ENCODE measurements at places on chromosomes 4 and X.

- DNase-seq = no peak
Observed at GRCh38 chrX:9700555-9700954, 65.1 kb downstream of the GPR143 start.

- no peak for DNase-seq
Observed at GRCh38 chr4:3316146-3316545, 23.3 kb downstream of the RGS12 start.

DNA sequence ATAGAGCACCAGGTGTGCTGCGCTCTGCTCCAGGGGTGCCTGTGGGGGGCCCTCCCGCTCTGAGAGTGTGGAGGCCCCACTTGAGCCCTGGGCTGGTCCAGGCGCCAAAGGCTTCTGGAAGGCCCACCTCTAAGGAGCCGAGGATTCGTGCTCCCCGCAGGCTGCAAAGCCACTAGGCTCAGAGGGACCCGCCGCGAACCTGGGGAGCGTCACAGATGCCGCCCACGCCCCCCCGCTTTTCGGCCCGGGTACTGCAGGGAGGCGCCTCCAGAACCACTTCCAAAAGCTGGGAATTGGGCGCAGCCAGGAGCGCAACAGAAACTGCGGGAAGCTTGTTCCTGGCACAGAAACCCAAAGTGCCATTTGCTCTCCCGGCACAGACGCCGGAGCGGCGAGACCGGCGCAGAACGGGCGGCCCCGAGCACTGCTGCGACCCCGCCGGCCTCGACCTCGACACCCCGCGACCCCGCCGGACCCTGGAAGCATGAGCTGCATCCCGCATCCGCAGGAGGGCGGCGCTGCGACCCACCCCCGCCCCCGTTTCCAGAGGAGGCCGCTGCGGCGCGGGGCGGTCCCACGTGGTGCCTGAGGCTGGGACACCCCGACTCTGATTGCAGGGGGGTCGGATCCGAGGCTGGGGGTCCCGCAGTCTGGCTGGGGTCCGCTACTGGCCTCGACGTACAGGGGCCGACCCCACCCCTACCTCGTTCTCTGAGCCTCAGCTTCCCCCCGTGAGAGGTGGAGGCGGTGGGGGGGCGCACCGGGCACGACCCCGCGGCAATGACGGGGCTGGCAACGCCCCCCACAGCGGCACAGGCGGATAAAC, 30.8 kb downstream of the CPLX1 start:
- no peak for DNase-seq

DNA sequence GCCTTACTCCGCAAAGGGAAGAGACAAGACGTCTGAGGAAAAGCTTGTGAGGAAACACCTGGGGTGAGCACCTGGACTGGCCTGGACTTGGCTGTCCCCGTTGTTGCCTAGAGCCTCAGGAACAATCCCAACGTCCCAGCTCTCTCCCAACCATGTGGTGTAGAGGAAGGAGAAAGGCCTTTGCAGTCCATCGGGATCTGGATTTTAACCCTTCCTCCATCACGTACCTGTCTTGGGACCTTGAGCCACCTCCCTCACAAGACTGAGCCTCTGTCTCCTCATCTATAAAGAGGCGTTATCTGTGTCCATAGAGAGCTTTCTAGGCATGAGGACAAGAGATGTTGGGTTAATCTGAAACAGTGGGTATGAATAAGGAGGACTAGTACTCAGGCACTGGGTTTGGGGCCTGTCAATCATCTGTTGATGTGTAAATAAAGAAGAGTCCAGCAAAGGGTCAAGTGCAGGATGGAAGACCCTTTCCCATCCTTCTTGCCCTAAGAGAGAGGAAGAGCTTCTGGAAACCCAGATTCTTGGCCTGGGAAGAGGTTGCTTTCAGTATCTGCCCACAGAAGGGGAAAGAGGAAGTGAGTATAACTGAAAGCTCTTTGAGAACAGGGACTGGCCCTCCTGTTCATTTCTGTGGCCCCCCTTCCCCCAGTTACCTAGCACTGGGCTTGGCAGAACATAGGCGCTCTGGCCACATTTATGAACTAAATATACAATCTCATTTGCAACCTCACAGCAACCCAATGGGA, 137.1 kb downstream of the PJA1 start:
- no peak for DNase-seq

DNA sequence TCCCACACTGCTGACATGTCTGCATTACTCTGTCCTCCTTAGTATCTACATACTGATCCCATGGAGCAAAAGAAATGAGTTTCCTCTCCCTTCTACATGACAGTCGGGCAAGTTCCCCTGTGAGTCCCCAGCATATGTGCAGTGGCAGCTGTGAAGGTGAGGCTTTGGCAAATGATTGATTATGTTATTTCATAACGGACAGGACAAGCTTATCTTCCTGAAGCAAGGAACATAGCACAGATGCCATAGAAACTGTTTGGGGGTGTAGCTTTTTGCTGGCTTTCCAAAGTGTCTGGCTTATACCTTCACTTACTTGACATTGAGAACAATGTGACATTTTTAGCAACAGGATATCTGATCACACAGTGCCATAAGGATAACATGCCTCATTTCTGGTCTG, 136.8 kb upstream of the PDLIM3 start:
- no peak for DNase-seq

GRCh38 chrX:154547245-154548027, at the start of gene IKBKG:
Gene IKBKG (plus strand): TSS chrX:154547620. CDS start chrX:154552003, 4,383 bp downstream.
- DNase-seq = peak; percentile 84

- DNase-seq = no peak
Observed at GRCh38 chr4:183240581-183241321, 79.3 kb downstream of the CLDN22 start.

DNA sequence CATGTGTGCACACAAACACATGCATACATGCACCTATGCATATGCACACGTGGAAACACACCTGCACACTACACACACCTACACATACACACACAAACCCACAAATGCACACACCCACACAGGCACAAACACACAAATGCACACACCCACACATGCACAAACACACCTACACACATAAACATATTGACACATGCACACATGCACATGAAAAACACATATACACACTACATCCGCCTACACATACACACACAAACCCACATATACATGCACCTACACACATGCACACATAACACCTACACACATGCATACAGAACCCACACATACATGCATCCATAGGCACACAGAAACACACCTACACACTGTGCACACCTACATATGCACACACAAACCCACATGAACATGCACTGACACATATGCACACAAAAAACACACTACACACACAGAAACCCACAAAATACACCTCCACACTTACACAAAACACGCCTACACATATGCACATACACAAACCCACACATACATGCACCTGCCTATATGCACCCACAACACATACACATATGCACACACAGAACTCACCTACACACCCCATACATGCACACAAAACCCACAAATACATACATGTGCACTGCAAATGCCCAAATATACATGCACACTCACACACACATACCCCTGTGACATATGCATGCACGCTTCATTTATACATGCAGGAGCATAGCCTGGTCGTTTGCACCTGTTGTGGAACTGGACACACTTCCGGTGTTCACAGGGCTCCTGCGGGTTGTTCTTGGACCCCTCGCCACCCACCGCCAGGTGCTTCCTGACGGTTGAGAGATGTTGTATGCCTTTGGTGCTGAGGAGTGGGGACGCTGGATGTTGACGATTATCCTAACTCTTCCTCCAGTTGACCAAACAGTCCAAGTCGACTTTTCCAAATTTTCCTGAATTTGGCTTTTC, 22.1 kb downstream of the CD99 start:
- DNase-seq = no peak

- no peak for DNase-seq
Observed at GRCh38 chrX:40871385-40872082, 136.2 kb upstream of the MED14 start.

DNA sequence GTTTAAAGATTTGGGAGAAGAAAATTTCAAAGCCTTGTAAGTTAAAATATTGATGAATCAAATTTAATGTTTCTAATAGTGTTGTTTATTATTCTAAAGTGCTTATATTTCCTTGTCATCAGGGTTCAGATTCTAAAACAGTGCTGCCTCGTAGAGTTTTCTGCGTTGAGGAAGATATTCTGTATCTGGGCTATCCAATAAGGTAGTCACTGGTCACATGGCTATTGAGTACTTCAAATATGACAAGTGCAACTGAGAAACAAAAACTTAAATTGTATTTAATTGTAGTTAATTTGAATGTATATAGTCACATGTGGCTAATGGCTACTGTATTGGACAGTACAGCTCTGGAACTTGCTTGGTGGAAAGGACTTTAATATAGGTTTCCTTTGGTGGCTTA, 1.1 kb downstream of the ALB start:
- no peak for DNase-seq

DNA sequence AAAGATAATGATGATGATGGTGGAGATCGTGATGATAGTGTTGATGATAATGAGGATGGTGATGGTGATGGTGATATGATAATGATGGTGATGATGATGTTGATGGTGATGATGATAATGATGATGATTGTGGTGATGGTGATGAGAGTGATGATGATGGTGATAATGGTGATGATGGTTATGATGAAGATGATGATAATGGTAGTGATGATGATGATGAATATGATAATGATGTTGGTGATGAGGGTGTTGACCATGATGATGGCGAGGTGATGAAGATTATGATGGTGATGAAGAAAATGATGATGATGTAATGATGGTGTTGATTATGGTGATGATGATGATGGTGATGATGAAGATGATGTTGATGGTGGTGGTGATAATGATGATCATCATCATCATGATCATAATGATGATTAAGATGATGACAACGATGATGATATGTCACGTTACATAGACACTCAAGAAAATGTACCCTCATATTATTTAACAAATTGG, 1106.4 kb downstream of the NLGN4X start:
- DNase-seq = no peak

DNA sequence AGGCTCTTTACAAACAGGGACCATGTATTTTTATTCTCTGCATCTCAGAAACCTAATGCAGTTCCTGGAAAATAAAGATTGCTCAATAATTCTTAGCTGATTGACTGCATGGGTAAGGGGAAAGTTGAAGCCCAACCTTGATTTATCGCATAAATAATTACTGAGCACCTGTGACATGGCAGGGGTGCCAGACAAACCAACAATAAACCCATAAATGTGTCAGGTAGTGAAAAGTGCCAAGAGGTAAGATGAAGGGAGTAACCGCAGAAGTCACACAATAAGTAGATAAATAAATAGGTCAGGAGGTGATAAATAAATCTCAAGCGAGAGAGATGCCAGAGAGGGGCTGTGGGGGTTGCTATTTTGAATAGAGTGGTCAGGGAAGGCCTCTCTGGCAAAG, 20.1 kb upstream of the AP1S2 start:
- DNase-seq = no peak

- DNase-seq = no peak
Observed at GRCh38 chr4:113365377-113365776, 315.9 kb downstream of the ANK2 start.

DNA sequence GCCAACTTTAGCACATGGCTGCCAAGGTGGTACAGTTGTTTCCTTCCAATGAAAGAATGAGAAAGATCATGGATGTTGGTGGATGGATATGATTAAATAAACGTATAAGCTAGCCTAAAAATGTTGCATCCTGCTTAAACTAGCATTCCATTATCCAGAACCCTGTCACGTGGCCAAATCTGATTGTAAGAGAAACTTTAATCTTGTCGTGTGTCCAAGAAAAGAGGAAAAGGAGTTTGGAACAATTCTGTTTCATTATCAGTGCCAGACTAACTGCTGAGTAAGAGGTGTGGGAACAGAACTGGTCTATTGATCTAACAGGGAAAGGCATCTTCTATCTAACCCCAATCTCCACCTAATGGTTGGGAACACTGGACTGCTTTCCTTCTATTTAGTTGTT, 325.2 kb upstream of the BMP3 start:
- no peak for DNase-seq

DNA sequence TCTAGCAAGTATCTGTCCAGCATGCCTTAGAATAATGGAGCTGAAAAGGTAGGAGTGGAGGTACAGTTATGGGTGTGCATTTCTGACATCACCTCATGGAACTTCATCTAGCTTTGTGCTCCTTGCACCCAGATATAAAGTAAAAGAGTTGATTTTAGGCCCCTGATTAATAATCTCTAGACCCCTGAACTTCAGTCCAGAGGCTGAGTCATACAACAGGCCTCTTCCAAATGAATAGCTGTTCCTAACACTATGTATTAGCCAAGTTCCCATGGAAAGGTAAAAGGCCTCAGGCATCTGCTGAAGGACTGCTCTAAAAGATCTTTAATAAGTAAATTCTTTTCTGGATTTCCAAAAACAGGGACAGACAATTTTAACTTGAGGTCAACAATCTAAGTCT, 16.2 kb downstream of the TBC1D9 start:
- no peak for DNase-seq

DNA sequence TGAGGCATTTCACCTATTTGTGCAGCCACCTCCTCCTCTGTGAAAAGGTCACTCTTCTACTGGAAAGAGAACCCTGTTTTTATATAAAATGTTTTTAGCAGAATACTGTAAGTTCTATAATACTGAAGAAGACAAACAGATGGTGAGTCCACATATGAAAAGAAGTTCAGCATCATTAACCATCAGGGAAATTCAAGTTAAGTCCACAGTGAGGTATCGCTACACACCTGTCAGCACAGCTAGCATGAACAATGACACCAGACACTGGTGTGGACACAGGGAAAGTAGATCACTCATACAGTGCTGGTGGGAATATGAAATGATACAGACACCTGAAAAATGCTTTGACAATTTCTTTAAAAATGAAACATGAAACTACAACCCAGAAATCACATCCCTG, 133.0 kb downstream of the MAD2L1 start:
- DNase-seq = no peak

DNA sequence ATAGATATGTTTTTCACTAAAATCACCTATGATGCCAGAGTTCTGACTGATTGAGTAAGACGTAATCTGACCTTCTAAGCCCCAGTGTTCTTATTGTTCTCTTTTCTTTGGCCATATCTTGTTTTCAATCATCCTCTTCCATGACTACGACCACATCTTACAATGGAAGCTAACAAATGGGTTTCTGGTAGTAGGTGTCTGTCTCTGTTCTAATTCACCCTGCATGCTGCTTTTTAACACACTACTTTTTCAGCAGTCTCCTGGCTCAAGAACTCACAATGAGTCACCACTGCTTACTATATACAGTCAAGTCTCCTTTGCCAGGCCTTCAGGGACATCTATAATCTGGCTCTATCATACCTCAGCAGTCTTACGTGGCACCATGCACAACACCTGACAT, 146.1 kb downstream of the NEXMIF start:
- no peak for DNase-seq

GRCh38 chr4:184593461-184593860, 55.8 kb downstream of the CASP3 start:
- no peak for DNase-seq

- DNase-seq = no peak
Observed at GRCh38 chrX:9370893-9371292, 94.0 kb upstream of the TBL1X start.

DNA sequence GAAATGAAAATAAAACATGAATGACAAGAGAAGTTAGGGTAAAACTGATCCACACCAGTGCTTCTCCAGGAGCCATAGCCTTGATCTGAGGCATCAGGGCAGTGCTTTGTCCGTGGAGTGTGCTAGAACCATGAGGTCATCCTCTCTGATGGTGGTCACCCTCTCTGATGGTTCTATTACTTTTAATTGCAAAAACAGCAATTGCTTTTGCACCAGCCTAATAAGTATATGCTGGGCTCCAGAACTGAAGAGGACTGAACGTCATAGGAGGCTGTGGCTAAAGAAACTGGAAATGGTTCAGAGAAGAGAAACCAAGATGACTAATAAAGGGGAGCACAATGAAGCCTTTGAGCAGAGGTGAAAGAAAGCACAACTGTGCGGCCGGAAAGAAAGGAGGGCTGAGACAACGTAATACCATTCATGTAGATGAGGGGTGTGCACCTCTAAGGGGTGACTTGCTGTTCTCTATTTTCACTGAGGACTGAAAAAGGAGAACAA, 17.0 kb upstream of the TMEM154 start:
- DNase-seq = no peak

All from stimulated activated CD4-positive, alpha-beta T cell treated with anti-CD3 and anti-CD28 coated beads, Interleukin-12 subunit alpha, Interleukin-12 subunit beta, amount 100 ng/mL, for 24 hours (primary cell).